ENCODE measurements at places on chromosomes 1 and 21.

DNA sequence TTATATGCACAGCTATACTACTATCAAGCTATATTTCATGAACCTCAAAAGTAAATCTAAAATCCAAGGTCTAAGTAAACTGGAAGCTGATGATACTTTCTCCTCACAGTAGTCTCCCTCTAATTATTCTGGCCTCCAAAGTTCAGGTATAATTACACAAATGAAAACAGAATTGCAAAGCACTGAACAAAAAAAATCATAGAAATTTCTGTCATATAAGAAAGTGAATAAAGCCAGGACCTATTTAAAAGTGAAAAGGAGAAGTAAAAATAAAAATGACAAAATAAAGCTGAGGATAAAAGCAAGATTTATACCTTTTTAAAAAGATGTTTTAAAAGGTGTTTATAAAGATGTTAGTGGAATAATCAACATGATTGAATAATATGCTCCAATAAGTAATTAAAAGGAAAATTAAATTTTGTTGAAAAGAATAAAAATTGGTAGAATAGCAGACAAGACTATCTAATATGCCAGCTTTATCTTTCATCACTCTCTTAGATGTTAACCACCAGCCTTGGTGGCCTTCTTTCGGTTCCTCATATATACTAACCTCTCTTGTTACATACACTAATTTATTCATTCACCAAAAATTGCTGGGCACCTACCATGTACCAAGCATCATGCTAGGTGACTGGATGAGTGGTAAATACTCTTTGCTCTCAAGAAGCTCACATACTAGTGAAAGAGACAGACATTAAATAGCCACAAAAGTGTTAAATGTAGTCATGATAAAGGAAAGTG lies 25.1 kb downstream of the SHCBP1L start:
- DNase-seq: no peak

GRCh38 chr1:33146003-33146402 lies 35.8 kb downstream of the TRIM62 start:
- DNase-seq: no peak

GRCh38 chr1:39567302-39567701 lies 9.3 kb downstream of the PABPC4 start:
- DNase-seq: no peak

- no peak for DNase-seq
These were observed 10.2 kb upstream of the PRDX1 start for GRCh38 chr1:45531873-45532272.

GRCh38 chr1:228337031-228337564 lies 69.5 kb downstream of the TRIM11 start:
- DNase-seq: peak; percentile 5

DNA sequence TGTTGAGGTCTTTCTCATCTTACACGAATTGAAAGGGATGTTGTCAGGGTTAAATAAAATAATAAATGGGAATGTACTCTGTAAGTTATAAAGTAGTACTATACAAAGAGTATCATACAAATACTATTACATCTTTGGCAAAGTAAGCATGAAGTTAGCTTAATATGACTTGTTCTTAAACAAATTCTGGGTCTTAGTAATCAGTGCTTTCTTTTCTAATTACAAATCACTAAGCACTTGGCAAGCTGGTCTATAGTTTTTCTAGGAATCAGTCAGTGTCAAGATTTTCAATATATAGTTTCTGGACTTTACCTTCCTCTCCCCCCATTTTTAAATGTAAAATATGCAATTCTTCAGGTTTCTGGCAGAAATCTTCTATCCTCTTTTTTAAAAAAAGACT lies 6.9 kb downstream of the LYST start:
- no peak for DNase-seq

GRCh38 chr21:38852278-38852677 lies 46.5 kb downstream of the ETS2 start:
- no peak for DNase-seq
